Renal cortical epithelial cell (primary cell): ENCODE measurements at places on chromosomes 1 and 21.

DNA sequence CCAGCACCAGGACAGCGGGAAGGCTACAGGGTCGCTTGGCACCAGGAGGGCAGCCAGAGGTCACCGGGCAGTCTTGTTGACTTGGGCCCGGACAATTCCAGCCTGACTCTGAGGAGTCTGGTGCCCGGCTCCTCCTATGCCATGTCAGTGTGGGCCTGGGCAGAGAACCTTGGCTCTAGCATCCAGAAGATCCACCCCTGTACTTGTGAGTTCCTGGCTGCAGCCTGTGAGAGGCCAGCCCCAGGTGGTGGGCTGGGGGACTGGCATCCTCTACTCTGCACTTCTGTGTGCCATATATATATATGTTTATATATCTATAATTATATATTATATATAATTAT, 11.6 kb upstream of the PTPN7 start:
- DNase-seq = no peak

GRCh38 chr21:40386294-40386911, 460.6 kb downstream of the DSCAM start:
- no peak for DNase-seq

- DNase-seq = peak; percentile 64
These were observed 47.6 kb upstream of the RAP1A start for GRCh38 chr1:111571987-111572386.

DNA sequence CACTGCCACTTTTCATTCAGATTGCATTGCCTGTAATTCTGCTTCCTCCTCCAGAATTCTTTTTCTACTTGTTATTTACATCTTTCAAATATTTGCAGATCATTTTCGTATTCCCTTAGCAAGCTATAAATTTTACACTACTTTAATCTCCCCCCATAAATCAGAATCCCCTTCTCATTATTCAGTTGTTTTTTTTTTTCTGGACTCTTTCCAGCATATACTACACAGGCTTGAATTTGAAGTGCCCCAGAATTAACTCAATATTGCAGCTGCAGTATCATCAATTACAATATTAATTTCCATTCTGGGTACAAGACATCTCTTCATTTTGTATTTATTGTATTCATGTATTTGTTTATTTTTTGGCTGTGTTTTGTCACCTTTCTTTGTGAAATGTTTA, 1494.3 kb downstream of the AMY1C start:
- no peak for DNase-seq

GRCh38 chr1:157155658-157156057, 17.5 kb upstream of the ETV3 start:
- DNase-seq = no peak

DNA sequence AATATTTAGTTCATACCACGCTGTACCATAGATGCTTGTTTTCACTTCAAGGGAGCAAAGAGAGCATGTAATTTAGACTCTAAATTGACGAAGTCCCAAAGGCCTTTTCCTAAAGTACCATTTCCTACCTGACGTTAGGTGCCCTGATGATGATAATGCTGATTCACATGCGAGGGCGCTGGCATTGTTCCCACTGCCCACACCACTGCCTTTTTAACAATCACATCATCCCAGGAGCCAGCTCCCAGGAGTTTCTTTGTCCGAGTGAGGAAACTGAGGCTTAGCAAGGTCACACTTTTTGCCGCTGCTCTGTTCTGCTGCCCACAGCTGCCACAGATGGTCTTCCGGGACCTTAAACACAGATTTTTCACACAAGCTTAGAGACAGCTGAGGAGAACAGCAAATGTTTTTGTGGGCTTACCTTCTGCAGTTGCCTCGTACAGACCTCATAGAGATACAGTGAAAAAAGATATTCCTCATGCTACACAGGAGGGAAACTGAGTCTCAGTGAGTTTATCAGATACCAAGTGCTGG, 69.4 kb downstream of the EVA1C start:
- no peak for DNase-seq

DNA sequence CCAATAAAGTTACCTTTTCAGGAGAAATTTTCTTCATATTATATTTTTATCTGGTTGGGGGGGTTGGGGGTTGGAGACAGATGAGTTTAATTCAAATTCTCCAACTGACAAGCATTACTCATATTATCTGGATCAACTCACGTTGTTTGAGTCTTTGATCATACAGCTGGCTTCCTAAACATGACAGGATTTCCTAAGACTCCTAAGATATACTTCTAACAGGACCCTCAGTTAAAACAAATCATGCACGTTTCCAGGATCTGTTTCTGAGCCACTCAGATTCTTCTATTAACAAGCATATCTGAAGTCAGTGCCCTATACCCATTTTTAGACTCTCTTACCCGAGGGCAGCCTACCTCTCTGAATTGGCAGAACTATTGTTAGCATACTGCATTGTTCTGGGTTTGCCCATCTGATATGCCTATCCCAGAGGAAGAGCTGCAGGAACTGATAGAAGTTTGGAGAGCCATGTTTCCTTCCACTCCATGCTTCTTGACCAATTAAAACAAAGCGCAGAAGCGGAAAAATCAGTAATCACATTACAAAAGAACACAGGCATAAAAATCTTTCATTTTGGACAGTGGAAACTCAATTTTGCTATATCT, 653.9 kb downstream of the LTN1 start:
- no peak for DNase-seq
